K562 (cell line): ENCODE measurements at places on chromosomes 12 and 14.

DNA sequence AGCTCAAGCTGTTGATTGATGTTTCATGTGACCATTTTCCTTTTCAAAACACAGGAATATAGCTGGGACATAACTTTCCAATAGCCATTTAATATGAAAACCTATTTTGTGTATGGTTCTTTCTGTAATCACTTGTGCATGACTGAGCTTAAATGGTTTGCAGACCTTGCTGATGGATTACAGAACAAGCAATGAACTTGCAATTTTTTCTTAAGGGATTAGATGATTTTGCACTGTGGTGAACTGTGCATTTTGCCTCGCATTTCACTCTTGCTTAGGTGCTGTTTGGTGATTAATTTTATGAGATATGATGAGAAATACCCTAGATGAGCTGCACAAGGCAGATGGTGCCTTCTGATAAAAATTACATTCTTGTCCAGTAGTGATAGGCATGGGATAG, 419.0 kb upstream of the FBXO33 start:
- no peak overlapping the region for H3K4me3 ChIP-seq
- H3K27me3 ChIP-seq, result no peaks in the 10 kb centered on the region
- DNase-seq, result no peak
- no peaks in the 10 kb centered on the region for H3K4me1 ChIP-seq

DNA sequence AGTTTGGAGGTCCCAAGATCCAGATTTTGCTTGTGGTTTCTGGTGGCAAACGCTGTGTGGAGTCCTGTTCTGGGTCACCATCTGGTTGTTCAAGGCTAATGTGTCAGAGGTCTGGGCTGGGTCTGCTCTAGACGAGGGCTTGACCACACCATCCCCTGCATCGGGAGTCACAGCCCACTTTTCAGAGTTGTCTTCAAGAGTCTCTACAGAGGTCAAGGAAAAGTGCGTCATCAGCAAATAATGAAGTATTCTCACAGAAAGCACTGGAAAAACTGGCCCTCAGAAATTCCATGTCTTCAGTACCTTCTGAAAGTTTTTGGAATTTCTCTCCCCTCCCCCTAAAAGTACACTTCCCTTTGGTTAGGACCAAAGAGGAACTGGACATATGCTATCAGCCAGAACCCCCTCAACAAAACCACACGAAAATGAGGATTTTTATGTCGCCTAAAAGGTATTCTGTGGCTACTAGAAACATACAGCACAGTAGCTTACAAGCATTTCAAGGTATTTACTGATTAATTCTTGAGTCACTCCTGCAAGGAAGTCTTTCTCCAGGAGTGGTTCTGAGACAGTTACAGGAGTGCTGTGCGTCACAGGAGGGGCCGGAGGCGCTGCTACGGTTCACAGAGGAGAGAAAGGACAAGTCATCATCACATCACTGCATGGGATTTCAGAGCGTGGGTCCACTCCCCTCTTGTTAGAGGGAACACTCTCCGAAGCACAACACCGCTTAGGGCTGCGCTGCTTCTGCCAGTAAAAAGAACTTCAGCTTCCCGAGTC, 35.4 kb downstream of the RAD52 start:
- H3K27me3 ChIP-seq, result no peaks in the 10 kb centered on the region
- no peak for DNase-seq
- H3K4me1 ChIP-seq, result peaks cover 23% of the 10 kb centered on the region; the same call in 2 of the 3 replicates
- peaks cover 81% of the 10 kb centered on the region for H3K36me3 ChIP-seq
- no peak overlapping the region for H3K4me3 ChIP-seq

GRCh38 chr12:24902511-24903328, 46.2 kb downstream of the BCAT1 start:
- no peak overlapping the region for H3K4me3 ChIP-seq
- DNase-seq, result no peak
- no peaks in the 10 kb centered on the region for H3K27me3 ChIP-seq
- H3K36me3 ChIP-seq, result peaks cover 34% of the 10 kb centered on the region; the same call in 2 of the 3 replicates
- no peak overlapping the region for H3K27ac ChIP-seq

- no peak overlapping the region for H3K4me3 ChIP-seq
- peaks cover 23% of the 10 kb centered on the region for H3K4me1 ChIP-seq
- DNase-seq, result no peak
- 0 out of 3 replicates have a peak, but pooled peaks cover 4% of the 10 kb centered on the region for H3K36me3 ChIP-seq
Observed at GRCh38 chr12:104586351-104586919, 129.7 kb downstream of the CHST11 start.

- H3K27me3 ChIP-seq, result no peaks in the 10 kb centered on the region
- H3K36me3 ChIP-seq, result peaks cover 7% of the 10 kb centered on the region; the same call in 1 of the 3 replicates
- no peak within 1 kb of the TSS for H3K27ac ChIP-seq
Observed at GRCh38 chr14:76375947-76376404, at the start of gene ESRRB. Gene ESRRB (plus strand): TSS chr14:76376137. CDS start chr14:76376402, 265 bp downstream.

GRCh38 chr14:68589447-68590200, 203.2 kb downstream of the ZFP36L1 start:
- DNase-seq, result no peak
- H3K27ac ChIP-seq, result no peak overlapping the region

- DNase-seq, result no peak
- H3K36me3 ChIP-seq, result no peaks in the 10 kb centered on the region
- H3K4me1 ChIP-seq, result peaks cover 13% of the 10 kb centered on the region
- H3K4me3 ChIP-seq, result no peak overlapping the region
- no peak overlapping the region for H3K27ac ChIP-seq
- no peaks in the 10 kb centered on the region for H3K27me3 ChIP-seq
Observed at GRCh38 chr14:34064349-34064748, 113.5 kb upstream of the EGLN3 start.

GRCh38 chr12:41473441-41473840, 285.3 kb downstream of the PDZRN4 start:
- no peak overlapping the region for H3K4me3 ChIP-seq
- no peak overlapping the region for H3K27ac ChIP-seq
- no peaks in the 10 kb centered on the region for H3K4me1 ChIP-seq
- H3K27me3 ChIP-seq, result no peaks in the 10 kb centered on the region
- no peak for DNase-seq
- no peaks in the 10 kb centered on the region for H3K36me3 ChIP-seq

DNA sequence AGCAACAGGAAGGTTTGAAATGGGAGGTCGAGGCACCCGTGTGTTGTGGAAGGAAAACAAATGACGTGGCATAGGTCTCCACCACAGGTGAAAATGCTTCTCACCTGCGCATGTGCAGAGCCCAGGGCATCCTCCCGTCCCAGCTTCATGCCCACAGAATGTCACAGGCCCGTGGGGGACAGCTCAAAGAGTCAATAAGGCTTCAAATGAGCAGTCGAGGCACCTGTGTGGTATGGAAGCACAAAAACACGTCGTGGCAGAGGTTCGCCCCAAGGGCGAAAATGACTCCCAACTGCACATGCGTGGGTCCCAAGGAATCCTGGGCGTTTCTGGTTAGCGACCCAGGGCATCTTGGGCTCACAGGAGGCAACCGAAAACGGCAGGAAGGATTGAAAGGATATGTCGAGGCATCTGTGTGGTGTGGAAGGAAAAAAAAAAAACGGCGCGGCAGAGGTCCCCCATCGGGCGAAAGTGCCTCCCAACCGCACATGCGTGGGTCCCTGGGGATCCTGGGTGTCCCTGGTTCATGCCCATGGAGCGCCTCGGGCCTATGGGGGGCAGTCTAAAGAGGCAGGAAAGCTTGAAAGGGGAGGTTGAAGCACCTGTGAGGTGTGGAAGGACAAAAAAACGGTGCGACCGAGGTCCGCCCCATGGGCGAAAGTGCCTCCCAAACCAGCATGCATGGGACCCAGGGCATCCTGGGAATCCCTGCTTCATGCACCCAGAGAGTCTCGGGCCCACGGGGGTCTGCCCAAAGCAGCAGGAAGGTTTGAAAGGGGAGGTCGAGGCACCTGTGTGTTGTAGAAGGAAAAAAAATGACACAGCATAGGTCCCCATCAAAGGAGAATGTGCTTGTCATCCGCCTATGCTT, 578.5 kb downstream of the ALG10 start:
- H3K27me3 ChIP-seq, result no peaks in the 10 kb centered on the region
- no peak overlapping the region for H3K27ac ChIP-seq
- DNase-seq, result peak; percentile 1
- no peak overlapping the region for H3K4me3 ChIP-seq
- H3K4me1 ChIP-seq, result no peaks in the 10 kb centered on the region

GRCh38 chr14:75979648-75980565, 1.9 kb downstream of the TGFB3 start:
- peaks cover 22% of the 10 kb centered on the region for H3K4me1 ChIP-seq
- no peak overlapping the region for H3K27ac ChIP-seq
- no peak for DNase-seq
- no peaks in the 10 kb centered on the region for H3K36me3 ChIP-seq
- no peak overlapping the region for H3K4me3 ChIP-seq

GRCh38 chr12:65858831-65859230, 34.5 kb downstream of the HMGA2 start:
- H3K27ac ChIP-seq, result no peak overlapping the region
- no peaks in the 10 kb centered on the region for H3K4me1 ChIP-seq
- H3K27me3 ChIP-seq, result no peaks in the 10 kb centered on the region
- no peak overlapping the region for H3K4me3 ChIP-seq
- DNase-seq, result no peak

DNA sequence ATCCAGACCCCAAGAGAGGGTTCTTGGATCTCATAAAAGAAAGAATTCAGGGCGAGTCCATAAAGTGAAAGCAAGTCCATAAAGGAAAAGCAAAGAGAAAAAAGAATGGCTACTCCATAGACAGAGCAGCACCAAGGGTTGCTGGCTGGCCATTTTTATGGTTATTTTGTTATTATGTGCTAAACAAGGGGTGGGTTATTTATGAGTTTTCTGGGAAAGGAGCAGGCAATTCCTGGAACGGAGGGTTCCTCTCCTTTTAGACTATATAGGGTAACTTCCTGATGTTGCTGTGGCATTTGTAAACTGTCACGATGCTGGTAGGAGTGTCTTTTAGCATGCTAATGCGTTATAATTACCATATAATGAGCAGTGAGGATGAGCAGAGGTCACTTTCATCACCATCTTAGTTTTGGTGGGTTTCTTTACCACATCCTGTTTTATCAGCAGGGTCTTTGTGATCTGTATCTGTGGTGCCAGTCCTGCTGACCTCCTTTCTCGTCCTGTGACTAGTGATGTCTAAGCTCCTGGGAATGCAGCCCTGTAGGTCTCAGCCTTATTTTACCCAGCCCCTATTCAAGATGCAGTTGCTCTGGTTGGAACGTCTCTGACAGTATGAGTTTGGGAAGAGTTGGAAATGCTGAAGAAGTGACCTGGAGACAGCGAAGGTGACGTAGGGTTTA, 100.5 kb downstream of the ZNF664 start:
- H3K4me3 ChIP-seq, result no peak overlapping the region
- no peak for DNase-seq
- no peaks in the 10 kb centered on the region for H3K36me3 ChIP-seq
- H3K27ac ChIP-seq, result no peak overlapping the region

DNA sequence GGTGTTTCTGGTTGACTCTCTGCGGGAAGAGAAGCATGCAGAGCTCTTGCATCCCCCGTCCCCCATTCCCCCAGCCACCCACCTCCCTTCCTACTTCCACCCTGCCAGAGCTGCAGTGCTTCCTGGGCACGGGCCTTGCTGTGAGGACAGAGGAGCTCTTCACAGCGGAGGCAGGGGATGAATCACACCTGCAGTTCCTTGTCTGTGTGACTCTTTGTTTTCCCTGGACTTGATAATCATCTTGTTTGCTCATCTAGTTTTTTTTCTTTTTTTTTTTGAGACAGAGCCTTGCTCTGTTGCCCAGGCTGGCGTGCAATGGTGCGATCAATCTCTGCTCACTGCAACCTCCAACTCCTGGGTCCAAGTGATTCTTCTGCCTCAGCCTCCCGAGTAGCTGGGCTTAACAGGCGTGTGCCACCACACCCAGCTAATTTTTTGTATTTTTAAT, 27.8 kb downstream of the ANKRD9 start:
- DNase-seq, result no peak
- no peaks in the 10 kb centered on the region for H3K36me3 ChIP-seq
- H3K27ac ChIP-seq, result no peak overlapping the region
- no peak overlapping the region for H3K4me3 ChIP-seq
- no peaks in the 10 kb centered on the region for H3K27me3 ChIP-seq
- no peaks in the 10 kb centered on the region; the same call in 1 of the 2 replicates for H3K4me1 ChIP-seq

GRCh38 chr12:52628841-52629240, 10.5 kb upstream of the KRT73 start:
- no peaks in the 10 kb centered on the region for H3K36me3 ChIP-seq
- no peak overlapping the region for H3K4me3 ChIP-seq
- no peak for DNase-seq
- H3K27ac ChIP-seq, result no peak overlapping the region
- no peaks in the 10 kb centered on the region for H3K27me3 ChIP-seq
- H3K4me1 ChIP-seq, result peaks cover 36% of the 10 kb centered on the region

GRCh38 chr12:101733166-101733565, 6.1 kb downstream of the SYCP3 start:
- no peaks in the 10 kb centered on the region for H3K4me1 ChIP-seq
- no peak overlapping the region for H3K27ac ChIP-seq
- H3K36me3 ChIP-seq, result peaks cover 81% of the 10 kb centered on the region
- H3K27me3 ChIP-seq, result no peaks in the 10 kb centered on the region
- no peak for DNase-seq

- H3K36me3 ChIP-seq, result no peaks in the 10 kb centered on the region
- H3K27ac ChIP-seq, result no peak overlapping the region
- H3K27me3 ChIP-seq, result no peaks in the 10 kb centered on the region
- H3K4me3 ChIP-seq, result no peak overlapping the region
Observed at GRCh38 chr12:20631711-20632110, 63.4 kb upstream of the SLCO1C1 start.

GRCh38 chr14:71625175-71625574, 307.1 kb upstream of the RGS6 start:
- no peaks in the 10 kb centered on the region; the same call in 1 of the 2 replicates for H3K4me1 ChIP-seq
- H3K27me3 ChIP-seq, result no peaks in the 10 kb centered on the region
- H3K4me3 ChIP-seq, result no peak overlapping the region
- no peak for DNase-seq
- no peaks in the 10 kb centered on the region for H3K36me3 ChIP-seq

- H3K4me1 ChIP-seq, result peaks cover 7% of the 10 kb centered on the region; the same call in 2 of the 3 replicates
- DNase-seq, result no peak
- no peaks in the 10 kb centered on the region for H3K27me3 ChIP-seq
- peaks cover 58% of the 10 kb centered on the region for H3K36me3 ChIP-seq
Observed at GRCh38 chr12:50016501-50017475, 8.5 kb downstream of the RACGAP1 start.

DNA sequence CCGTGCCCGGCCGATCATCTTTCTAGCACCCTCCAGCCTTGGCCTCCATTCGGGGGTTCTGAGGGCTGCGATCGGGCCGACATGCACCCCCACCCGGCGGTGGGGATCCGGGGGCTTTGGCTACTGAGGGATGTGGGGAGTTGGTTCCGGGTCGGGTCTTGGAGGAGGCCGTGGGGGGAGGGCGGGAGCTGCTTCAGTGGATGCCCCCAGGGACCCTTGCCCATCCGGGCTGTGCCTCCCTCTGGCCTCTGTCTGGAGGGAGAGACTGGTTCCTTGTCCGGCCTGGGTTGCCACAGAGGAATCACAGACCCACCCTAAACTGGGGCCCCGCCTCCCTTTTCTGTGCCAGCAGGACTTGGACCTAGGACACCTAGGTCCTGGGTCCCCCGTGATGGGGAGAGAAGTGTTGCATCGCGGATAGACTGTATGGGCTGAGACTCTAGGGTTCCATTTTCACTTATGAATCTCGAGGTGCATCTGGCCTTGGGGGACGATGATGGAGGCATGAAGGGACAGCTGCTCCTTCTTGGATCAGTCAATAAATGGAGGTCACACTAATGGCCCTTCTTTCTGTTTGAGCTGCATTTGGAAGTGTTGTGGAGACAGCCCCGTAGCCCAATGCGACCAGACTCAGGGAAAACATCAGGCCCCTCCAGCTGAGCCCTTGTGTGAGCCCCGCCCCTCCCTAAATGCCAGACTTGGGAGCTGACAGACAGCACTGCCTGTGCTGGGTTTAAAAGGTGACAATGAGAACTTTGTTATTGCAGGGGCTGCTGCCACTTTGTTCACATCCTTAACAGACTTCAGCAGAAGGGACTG, 577 bp downstream of the DTX3 start:
- no peak overlapping the region for H3K27ac ChIP-seq
- H3K4me3 ChIP-seq, result no peak overlapping the region
- H3K36me3 ChIP-seq, result peaks cover 26% of the 10 kb centered on the region; the same call in 2 of the 3 replicates
- H3K27me3 ChIP-seq, result no peaks in the 10 kb centered on the region
- no peak for DNase-seq
